ENCODE measurements at places on chromosomes 5 and 9. TPM values are rescaled to one million over a fixed set of nuclear protein-coding genes. Genes with fewer than 3 reads are reported as not detected.

Gene GDF9
- total RNA-seq, result 0.57 TPM

Gene SPINK6
- total RNA-seq, result not detected

Gene NFIL3
- total RNA-seq, result 9.2 TPM

Gene PHAX
- 57.1 TPM for total RNA-seq

Gene ZFP37
- total RNA-seq, result 10.1 TPM

Gene CCNJL
- 6.5 TPM for total RNA-seq

GRCh38 chr9:127053960-127054359 lies 68.5 kb downstream of the ANGPTL2 start:
- no peak for DNase-seq
- H3K4me3 ChIP-seq, result no peak overlapping the region
- no peaks in the 10 kb centered on the region for H3K27me3 ChIP-seq
- peaks cover 14% of the 10 kb centered on the region for H3K4me1 ChIP-seq

DNA sequence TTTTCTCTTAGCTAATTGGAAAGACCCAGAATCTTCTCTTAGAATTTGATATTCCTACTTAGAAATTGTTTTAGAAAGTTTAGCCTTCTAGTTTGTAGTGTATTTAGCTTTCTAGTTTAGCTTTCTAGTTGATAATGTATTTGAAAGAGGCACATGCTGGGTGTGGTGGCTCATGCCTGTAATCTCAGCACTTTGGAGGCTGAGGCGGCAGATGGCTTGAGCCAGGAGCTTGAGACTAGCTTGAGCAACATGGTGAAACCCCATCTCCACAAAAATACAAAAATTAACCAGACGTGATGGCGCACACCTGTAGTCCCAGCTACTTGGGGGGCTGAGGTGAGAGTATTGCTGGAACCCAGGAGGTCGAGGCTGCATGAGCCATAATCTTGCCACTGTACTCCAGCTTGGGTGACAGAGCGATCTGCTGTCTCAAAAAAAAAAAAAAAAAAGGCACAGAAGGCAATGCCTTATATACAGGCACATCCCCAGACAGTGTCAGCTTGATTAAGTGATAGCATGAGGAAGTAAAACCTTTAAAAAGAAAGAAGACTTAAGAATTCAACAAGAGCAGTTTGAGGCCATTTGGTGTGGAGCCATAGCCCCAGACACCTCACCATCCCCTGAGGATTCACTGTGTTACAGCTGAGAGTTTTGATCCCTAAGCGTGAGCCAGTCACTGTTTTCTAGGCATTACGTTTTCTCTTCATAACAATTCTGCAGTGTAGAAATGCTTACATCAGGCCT lies 34.6 kb downstream of the ZSWIM6 start:
- no peak overlapping the region for H3K4me3 ChIP-seq
- no peak for DNase-seq
- H3K27ac ChIP-seq, result no peak overlapping the region
- H3K36me3 ChIP-seq, result no peaks in the 10 kb centered on the region

DNA sequence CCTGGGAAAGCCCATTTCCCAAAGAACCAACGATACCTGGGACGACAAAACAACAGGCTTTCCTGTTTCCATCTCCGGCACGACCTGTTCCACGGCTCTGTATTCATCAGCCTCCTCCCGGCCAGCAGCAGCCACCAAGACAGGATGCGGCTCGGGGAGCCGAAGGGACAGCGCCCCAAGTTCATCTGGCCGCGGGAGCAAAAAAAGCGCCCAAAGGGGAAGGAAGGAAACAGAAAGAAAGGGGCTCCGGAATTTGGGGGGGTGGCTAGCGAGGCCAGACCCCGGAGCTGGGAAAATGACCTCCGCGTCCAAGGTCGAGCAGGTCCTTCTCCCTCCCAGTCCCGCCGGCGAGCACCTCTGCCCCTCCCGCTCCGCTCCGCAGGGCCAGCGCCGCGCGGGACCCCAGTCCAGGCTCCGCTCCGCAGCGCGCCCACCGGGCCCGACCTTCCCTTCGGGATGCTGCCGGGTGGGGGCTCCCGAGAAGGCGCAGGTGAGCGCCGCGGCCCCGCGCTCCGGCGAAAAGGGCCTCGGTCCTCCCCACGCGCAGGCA lies 608 bp downstream of the ELOVL7 start:
- H3K4me1 ChIP-seq, result no peaks in the 10 kb centered on the region
- H3K4me3 ChIP-seq, result peak overlapping the region; percentile 69
- H3K36me3 ChIP-seq, result no peaks in the 10 kb centered on the region
- no peak overlapping the region for H3K27ac ChIP-seq

GRCh38 chr5:174736331-174736721 lies 11.9 kb downstream of the MSX2 start:
- H3K27me3 ChIP-seq, result 0 out of 2 replicates have a peak, but pooled peaks cover 3% of the 10 kb centered on the region
- no peak overlapping the region for H3K4me3 ChIP-seq
- H3K4me1 ChIP-seq, result peaks cover 15% of the 10 kb centered on the region
- no peaks in the 10 kb centered on the region for H3K36me3 ChIP-seq

GRCh38 chr9:72533322-72533721 lies 11.9 kb downstream of the TMC1 start:
- H3K36me3 ChIP-seq, result no peaks in the 10 kb centered on the region
- DNase-seq, result no peak
- no peak overlapping the region for H3K27ac ChIP-seq

DNA sequence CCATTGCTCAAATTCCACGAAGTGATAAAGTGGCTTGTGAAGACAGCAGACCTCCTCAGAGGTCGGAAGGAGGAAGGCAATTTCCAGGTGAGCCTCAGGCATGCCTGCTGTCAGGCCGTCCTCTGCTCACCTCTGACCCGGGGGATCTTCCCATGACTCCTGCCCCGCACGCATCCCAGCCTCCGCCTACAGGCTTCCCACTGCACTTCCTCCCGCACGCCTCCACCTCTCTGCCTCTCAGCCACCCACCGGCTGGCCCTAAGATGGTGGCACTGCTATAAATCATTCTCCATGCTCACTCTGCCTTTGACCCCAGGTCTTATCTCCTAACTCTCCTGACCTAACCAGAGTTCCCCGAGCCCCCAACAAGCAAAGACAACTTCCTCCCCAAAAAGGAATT lies 49.4 kb upstream of the DNAH5 start:
- H3K27ac ChIP-seq, result peak overlapping the region; percentile 57
- no peaks in the 10 kb centered on the region for H3K36me3 ChIP-seq
- no peak overlapping the region for H3K4me3 ChIP-seq
- no peaks in the 10 kb centered on the region for H3K27me3 ChIP-seq

Measured in SJCRH30 (cell line).